ENCODE measurements at places on chromosomes 16 and 17.

DNA sequence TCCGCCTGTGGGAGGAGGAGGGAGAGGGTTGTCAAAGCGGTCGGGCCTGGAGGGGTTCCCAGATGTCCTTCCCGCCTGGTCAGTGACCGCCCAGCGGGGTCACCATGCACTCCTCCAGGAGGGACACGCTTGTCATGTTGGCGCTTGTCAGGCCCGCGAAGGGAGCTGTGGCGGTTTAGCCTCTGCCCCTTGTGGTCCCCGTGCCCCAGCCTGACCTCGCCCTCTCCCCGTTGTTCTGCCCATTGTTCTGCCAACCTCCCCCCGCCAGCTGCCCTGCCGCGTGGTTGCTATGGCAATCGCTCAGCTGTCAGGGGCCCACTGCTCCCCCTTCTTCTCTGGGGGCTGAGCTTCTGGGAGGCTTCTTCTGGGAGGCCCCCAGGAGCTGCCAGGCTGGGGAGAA is 146.4 kb upstream of the CIBAR2 start:
- no peak for DNase-seq

DNA sequence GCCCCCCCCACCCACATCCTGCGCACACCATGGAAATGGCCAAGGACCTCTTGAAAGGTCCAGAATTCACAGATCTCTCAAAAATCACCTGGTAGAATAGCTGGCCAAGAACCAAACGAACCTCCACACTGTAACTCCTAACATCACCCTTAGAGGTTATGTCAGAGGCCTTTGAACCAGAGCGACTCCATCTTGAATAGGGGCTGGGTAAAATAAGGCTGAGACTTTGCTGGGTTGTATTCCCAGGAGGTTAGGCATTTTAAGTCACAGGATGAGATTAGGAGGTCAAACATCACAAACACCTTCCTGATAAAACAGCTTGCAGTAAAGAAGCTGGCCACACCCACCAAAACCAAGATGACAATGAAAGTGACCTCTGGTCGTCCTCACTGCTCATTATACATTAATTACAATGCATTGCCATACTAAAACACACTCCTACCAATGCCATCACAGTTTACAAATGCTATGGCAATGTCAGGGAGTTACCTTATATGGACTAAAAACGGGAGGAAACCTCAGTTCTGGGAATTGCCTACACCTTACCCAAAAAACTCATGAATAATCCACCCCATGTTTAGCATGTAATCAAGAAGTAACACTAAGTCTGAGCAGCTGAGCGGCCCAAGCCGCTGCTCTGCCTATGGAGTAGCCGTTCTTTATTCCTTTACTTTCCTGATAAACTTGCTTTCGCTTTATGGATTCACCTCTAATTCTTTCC is 34.8 kb downstream of the SYCE1L start:
- no peak for DNase-seq

- peak; percentile 66 for DNase-seq
Observed at GRCh38 chr16:56193951-56194726, 2.9 kb downstream of the GNAO1 start.

GRCh38 chr17:51442088-51442865 is 181.9 kb downstream of the UTP18 start:
- DNase-seq = no peak

DNA sequence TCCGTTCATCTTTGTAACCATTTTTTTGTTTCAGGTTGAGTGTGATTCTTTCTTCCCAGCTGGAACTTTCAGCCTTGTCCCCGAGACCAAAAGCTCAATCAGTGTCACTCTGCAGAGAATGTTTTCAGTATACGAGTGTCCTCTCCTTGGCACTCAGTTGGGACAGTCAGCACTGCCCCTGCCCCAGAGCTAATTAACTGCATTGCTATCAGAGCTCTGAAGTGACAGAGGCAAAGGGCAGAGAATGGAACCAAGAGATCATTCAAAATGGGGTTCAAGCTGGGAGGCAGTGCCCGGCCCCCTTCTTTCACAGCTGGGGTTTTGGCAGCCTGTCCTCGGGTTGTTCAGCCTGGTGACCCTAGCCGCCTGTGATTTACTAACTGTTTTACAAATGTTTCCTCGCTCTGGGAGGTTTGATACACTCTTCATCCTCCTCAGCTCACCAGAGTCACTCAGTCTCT is 195.9 kb upstream of the TBX2 start:
- no peak for DNase-seq

DNA sequence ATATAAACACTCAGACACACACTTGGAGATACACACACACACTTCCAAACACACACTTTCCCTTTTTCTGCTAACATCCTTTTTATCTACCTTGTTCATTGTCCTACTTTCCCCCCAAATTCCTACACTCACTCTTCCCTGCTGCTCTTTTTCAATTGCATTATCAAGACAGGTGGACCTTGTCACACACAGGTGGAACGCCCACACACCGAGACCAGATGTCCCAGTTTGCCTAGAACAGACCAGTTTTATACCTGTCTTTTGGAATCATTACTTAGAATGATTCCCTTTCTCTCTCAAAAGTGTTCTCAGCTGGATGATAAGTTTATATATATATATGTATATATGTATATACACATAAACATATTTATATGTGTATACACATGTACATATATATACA is 50.7 kb upstream of the ARHGAP44 start:
- no peak for DNase-seq

GRCh38 chr16:47058295-47059086 is 85.0 kb upstream of the DNAJA2 start:
- no peak for DNase-seq

GRCh38 chr16:3980253-3981111 is 100.0 kb upstream of the CREBBP start:
- no peak for DNase-seq

DNA sequence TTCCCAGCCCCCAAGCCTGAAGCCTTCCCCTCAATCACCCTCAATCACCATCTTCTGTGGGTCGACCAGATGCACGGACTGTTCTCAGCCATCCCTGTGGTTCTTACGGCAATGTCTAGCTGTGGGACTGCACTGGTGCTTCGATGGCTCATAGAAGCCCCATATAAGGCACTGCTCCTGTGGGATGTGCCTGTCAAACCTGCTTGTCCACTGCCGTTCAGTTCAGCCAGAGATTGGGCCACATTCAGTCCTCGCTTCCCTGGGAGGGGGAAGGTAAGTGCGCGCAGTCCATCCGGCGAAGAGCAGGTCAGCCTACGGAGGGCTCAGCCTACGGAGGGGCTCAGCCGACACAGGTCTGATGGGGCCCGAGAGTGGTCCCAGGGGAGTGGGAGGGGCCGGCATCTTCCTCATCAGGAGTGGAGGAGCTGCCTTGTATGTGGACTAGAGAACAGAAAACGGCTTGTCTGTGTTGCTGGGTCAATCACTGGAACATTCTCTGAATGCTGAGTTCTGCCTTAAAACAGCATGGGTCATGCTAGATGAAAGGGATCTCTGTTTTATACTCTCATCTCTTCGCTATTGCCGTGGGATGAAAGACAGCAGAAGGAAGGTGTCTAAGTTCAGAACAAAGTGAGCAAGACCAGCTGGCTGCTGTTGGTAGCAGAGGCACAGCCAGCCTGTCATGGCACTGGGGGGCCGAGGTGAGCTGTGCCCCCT is at the start of gene CARD14:
CARD14 (plus strand) TSS at position 247 of the 717 bp plus-strand sequence. CDS start 11,409 bp downstream, outside the sequence.
- DNase-seq = no peak

DNA sequence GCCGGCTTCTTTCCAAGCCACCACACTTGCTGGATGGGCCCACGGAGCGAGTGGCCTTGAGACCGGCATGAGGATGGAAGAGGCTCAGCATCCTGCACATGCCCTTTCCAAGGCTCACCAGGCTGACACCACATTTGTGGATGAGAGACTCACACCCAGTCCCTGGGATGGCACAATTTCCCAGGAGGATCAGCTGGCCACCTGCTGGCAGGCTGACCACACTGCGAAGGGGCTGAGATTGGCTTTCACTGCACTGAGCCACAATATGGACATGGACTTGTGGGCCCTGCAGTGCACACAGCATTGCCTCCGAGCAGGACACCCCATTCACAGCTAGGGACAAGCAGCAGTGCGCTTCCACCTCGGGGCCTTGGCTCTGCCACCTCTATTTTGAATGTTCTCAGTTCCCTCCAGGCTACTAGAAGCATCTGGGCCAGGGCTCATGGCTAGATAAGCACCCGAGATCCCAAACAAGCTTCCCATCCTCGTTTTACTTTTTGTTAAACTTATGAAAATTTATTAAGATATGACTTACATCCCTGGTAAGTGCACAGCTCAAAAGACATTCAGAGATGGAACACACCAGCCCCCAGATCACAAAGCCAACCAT is 25.3 kb upstream of the KSR1 start:
- DNase-seq = no peak

DNA sequence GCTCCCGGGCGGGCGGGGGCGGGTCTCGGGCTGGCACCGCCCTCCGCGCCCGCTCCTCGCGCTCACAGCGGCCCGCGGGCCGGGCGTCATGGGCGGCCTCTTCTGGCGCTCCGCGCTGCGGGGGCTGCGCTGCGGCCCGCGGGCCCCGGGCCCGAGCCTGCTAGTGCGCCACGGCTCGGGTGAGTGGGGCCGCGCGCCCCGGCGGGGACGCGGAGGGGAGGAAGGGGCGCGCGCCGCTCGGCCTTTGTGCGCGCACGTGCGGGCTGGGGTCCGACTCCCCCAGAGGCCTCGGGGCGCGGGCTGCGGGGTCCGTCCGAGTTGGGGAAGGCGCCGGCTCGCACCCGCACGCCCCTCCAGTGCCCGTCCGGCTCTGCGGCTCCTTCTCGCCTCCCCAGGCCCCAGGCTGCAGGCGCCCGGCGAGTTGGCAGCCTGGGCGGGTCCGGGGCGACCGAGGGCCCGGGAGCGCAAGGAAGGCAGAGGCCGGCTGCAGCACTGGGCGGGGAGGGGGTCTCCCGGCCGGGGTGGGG is at the start of gene NME4:
NME4 (plus strand) TSS at position 65 of the 527 bp plus-strand sequence; CDS start at position 89, 24 bp downstream.
- DNase-seq = no peak

GRCh38 chr17:66892246-66892645 is 57.3 kb downstream of the CACNG5 start:
- no peak for DNase-seq

DNA sequence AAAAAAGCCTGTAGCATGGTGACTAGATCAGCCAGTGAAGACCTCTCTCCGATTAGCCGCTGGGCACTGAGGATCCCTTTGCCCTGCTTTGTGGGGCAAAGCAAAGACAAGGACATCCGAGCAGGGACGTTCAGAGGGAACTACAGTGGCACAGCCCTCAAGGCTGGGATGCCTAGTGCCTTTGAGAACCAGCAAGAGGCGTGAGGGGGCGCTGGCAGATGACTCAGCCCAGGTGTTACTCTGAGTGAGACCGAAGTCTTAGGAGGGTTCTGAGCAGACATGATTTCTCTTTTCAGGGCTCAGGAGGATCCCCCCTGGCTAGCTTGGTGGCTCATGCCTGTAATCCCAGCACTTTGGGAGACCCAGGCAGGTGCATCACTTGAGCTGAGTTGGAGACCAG is 178.6 kb downstream of the CPPED1 start:
- no peak for DNase-seq

- no peak for DNase-seq
Observed at GRCh38 chr17:21004016-21004930, 38.5 kb downstream of the USP22 start.

- DNase-seq = no peak
Observed at GRCh38 chr17:71765437-71765836, 355.4 kb upstream of the SOX9 start.

GRCh38 chr17:49694847-49695697 is 12.7 kb downstream of the SLC35B1 start:
- peak; percentile 63 for DNase-seq

GRCh38 chr17:49193513-49194296 is 16.7 kb downstream of the GNGT2 start:
- DNase-seq = no peak

DNA sequence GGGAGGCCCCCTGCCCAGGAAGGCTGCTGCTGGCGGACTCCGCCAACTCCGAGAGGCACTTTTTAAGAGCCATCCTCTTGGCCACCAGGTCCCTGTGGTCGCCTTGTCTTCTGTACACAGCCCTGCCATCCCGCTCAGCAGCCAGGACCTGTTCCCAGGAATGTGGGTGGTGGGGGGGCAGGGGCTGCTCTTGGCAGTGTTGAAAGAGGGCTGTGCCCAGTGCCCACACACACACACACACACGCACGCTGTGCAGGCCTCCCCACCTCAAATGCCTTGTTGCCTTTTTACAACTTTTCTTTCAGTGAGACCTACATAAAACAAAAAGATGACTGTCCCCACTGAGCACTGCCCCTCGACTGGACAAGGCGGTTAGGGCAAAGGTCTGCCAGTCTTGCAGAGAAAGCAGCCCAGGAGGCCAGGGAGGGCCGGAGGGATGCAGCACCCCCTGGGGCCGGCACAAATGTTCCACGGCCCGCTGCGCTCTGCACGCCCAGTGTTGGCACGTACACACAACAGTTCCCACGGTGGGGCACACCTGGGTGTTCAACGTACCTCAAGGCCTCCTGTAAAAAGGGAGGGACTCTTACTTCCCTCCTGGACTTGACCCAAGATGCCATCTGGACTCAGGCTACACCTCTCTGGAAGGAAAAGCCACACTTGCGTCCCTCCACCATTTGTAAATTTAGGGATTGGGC is 18.5 kb upstream of the PITPNA start:
- DNase-seq = no peak

DNA sequence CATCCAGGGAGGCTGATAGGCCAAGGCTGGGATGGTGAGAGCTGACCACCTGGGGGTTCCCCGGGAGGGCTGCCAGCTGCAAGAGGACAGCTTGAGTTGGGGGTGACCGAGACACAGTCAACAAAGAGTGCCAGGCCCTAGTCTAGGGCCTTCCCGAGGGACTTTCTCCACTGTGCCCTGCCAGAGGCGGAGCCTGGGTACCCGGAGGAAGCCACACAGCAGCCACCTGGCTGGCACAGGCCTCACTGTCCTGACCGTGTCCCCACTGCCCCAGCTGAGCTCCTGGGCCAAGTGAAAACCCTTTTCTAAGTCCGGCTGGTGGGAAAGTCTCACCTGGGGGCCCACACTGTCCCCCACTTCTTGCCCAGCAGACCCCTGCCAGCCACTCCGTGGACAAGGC is 71.9 kb upstream of the GSE1 start:
- DNase-seq = no peak

DNA sequence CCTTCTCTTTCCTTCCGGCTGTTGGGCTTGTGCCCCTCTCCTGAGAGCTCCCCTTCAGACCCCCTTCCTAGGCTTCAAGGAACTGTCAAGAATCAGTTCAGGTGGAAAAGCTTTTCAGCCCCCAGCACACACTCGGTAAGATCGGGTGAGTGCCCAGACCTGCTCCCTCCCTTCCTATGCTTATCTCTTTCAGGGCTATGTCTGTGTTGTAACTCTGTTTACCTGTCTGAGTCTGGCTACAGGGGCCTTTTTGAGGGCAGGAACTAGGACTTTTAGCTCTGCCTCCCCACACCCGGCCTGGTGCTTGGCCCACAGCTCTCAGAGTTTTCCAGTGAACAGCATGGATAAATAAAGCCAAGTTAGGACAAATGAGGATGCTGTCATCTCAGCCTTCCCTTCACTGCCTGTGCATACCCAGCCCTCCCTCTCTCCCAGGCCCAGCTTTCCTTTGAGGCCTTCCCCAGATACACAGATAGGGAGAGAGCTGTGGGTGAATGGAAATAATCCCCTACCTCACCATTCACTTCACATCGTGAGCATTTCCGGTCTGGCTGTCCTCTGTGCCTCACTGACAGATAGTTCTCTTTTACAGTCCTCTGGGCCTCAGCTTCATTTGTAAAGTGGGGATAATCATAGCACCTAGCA is 5.7 kb upstream of the MRPS23 start:
- no peak for DNase-seq

- DNase-seq = no peak
Observed at GRCh38 chr17:75325827-75326225, 36.6 kb upstream of the SLC25A19 start.
